ENCODE measurements at places on chromosomes 6 and 20. TPM values are rescaled to one million over a fixed set of nuclear protein-coding genes. Genes with fewer than 3 reads are reported as not detected.

- H3K36me3 ChIP-seq: peaks cover 4% of the 10 kb centered on the region
- no peaks in the 10 kb centered on the region for H3K27me3 ChIP-seq
- DNase-seq: peak; percentile 90
Observed at GRCh38 chr6:132512638-132513632, at the start of gene STX7. Gene STX7, minus strand, starts transcription at chr6:132513116. Its CDS starts 9,586 bp downstream, at chr6:132503530.

- no peak overlapping the region for H3K4me3 ChIP-seq
- no peaks in the 10 kb centered on the region for H3K4me1 ChIP-seq
- H3K36me3 ChIP-seq: no peaks in the 10 kb centered on the region
Observed at GRCh38 chr6:170057034-170057734, 233.7 kb downstream of the DLL1 start.

- peaks cover 7% of the 10 kb centered on the region for H3K4me1 ChIP-seq
- no peak overlapping the region for H3K4me3 ChIP-seq
- H3K27ac ChIP-seq: no peak overlapping the region
- H3K27me3 ChIP-seq: peaks cover 16% of the 10 kb centered on the region
- DNase-seq: no peak
Observed at GRCh38 chr6:79872303-79872702, 75.0 kb downstream of the ELOVL4 start.

The GSTA3 gene
- not detected for total RNA-seq

The SLC17A2 gene
- total RNA-seq: not detected

The CRYBG1 gene
- 39.3 TPM for total RNA-seq

The CPNE5 gene
- total RNA-seq: 1.5 TPM

The PPP1R16B gene
- total RNA-seq: 111 TPM

The PLCG1 gene
- 133 TPM for total RNA-seq

Data from activated CD4-positive, alpha-beta memory T cell treated with anti-CD3 and anti-CD28 coated beads for 36 hours (primary cell).